Progenitor cell of endocrine pancreas (in vitro differentiated cells): ENCODE measurements at places on chromosomes 13 and 19. TPM values are rescaled to one million over a fixed set of nuclear protein-coding genes. Genes with fewer than 3 reads are reported as not detected.

DNA sequence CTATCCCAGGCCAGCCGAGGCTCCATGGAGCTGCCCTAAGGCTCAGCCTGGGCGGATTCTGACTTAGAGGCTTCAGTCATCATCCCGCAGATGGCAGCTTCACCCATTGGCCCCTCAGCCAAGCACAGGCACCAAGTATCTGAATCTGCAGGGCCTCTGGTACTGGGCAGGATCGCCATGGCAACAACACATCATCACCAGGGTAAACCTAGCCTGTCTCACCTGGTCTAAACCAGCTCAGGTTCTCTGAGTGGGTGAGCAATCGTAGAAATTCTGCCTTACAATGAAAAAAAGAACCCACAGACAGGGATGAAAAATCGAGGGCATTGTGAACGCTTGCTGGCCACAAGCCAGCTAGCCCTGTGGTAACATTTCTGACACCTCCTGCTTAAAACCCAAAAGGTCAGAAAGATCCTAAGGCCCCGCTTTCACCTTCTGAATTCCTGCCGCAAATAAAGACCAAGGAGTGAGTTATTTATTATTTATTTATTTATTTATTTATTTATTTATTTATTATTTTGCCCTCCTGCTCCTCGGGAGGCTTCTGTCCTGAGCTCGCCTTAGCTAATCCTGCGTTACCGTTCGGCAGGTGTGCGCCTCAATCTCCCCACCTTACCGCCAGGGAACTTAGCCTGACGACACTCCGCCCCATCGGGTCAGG, 12.0 kb upstream of the CEACAM21 start:
- no peak for DNase-seq

GRCh38 chr13:74919914-74920313, 562.1 kb downstream of the TBC1D4 start:
- no peak for DNase-seq

GRCh38 chr19:41940731-41941409, 12.6 kb upstream of the ERFL start:
- no peak for DNase-seq

GRCh38 chr19:52296400-52296772, 583 bp upstream of the ZNF480 start:
- DNase-seq = no peak

DNA sequence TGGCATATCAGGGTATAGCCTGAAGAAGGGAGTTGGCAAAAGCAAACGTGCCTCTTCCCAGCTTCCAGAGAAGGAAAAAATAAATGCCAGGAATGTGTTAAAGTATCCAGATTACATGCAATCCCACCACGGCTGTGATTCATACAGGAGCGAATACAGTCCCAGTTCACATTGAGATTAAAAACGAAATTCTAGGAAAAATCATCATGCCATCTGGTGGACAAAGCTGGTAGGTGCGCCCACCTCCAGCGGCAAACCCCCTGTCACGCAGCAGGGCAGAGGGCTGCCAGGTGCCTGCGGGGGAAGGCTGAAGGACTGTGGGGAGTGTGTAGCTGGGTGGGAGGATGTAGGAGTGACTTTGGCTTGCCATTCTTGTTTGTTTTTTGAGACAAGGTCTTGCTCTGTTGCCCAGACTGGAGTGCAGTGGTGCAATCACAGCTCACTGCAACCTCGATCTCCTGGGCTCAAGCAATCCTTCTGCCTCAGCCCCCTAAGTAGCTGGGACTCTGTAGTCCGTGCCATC, 6.4 kb upstream of the DMWD start:
- peak; percentile 54 for DNase-seq

Gene CRYL1
- total RNA-seq = 10.9 and 11.7 TPM in 2 replicates
